ENCODE measurements at places on chromosomes 5 and 9.

- peak; percentile 1 for DNase-seq
Observed at GRCh38 chr9:75855509-75855908, 35.0 kb upstream of the PCSK5 start.

GRCh38 chr9:106922026-106922425 lies 59.1 kb downstream of the ZNF462 start:
- DNase-seq = no peak

DNA sequence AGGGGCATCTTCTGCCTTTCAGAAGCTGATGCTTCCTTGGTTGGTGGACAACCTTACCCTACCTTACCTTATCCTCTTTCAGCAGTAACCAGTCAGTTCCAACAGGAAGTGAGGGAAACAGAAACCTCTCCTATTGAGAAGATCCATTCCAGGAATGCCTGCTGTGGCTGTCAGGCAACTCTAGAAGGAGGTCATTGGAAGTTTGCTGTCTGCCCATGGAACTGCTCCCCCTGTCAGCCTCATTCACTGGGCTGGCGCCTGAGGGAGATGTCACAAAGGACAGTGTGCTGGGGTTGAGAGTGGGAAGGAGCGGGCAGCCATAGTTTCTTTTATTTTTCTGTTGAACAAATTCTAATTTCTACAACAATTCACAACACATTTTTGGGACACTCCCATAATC lies 54.7 kb downstream of the IRX1 start:
- no peak for DNase-seq

DNA sequence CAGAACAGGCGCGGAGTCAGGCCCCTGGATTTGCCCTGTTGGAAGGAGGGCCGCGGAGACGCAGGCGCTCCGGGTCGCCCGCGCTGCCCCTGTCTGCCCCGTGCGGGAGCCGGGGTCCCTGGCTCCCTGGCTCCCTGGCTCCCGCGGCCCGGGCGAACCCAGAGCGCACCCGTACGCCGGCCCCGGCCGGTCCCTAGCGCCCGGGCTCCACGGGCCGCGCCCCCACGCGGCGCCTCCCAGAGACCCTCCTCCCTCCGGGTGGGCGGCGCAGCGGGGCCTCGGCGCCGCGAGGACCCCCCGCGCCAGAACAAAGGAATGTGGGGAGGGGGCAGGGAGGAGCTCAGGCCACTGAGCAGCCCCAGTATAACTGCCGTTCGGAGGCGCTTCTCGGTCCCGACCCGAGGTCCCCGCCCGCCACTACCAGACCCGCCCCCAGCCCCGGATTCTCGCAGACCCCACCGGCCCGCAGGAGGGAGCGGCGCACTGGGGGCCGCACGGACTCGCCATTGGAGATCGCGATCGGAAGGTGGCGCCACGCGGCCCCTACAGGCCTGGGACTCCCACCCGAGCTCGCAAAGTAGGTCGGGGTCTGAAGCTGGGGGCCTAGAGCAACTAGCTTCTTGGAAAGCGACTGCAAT lies 2.4 kb downstream of the NFIL3 start:
- DNase-seq = peak; percentile 61

DNA sequence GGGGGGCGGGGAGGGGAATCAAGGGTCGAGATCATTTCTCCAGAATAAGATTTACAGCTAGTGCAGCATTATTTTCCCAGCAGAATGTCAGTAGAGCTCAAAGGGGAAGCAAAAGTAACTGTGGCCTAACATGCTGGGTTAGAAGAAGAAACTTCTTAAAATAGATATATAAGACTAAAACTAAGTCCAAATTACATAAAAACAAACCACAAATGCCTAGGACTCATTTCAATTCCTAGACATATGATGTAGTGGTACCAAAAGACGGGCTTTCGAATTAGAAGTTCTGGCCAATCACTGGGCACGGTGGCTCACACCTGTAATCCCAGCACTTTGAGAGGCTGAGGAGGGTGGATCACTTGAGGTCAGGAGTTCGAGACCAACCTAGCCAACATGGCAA lies 20.8 kb upstream of the MELK start:
- no peak for DNase-seq

DNA sequence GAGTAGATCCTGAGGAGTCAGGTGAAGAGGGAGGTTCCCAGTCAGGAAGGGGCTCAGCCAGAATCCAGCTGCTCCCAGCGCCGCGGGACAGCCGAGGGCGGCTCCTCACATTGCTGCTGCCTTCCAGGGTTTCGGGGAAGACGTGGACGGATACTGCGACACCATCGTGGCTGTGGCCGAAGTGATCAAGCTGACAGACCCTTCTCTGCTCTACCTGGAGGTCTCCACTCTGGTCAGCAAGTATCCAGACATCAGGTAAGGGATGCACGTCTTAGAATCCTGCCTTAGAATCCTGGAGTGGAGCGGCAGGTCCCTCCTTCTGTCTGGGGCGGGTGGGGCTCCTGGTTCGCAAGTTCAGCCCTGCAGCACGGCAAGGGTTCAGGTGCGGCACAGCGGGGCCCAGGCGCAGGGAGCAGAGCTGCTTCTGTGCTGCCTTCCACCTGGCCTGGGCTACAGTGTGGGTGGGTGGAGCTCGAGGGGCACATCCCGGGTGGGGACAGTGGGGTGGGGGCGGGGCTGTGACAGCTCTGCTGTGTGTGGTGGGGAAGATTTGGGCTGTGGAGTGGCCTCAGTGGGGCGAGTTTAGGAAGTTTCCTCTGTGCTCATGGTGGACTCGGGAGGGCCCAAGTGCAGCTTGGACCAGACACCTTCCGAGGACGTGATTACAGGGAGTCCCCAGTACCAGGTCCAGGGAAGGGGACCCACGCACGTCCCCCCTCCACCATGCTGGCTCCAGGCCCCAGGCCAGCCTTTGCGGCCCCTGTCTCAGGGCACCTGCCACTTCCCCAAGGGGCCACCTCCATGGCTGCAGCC lies 22.8 kb downstream of the EXOC3 start:
- DNase-seq = no peak

DNA sequence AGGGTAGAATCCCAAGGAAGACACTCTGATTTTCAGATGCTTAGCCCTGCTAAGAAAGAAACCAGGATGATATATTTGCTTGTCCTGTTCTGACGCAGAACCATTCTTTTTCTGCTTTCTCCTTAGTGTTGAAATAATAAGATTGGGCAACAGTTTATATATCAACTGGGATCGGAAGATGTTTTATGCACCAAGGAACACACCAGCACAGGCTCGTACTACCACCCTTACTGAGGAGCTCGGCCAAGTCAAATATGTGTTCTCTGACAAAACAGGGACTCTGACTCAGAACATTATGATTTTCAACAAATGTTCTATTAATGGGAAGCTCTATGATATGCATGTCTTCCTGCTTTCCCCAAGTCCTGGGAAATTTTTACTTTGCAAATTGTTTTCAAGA lies 19.0 kb upstream of the RUSC2 start:
- no peak for DNase-seq

- no peak for DNase-seq
Observed at GRCh38 chr9:137428841-137429545, 5.8 kb downstream of the NOXA1 start.

GRCh38 chr5:65978251-65978650 lies 51.9 kb downstream of the ERBIN start:
- DNase-seq = no peak

DNA sequence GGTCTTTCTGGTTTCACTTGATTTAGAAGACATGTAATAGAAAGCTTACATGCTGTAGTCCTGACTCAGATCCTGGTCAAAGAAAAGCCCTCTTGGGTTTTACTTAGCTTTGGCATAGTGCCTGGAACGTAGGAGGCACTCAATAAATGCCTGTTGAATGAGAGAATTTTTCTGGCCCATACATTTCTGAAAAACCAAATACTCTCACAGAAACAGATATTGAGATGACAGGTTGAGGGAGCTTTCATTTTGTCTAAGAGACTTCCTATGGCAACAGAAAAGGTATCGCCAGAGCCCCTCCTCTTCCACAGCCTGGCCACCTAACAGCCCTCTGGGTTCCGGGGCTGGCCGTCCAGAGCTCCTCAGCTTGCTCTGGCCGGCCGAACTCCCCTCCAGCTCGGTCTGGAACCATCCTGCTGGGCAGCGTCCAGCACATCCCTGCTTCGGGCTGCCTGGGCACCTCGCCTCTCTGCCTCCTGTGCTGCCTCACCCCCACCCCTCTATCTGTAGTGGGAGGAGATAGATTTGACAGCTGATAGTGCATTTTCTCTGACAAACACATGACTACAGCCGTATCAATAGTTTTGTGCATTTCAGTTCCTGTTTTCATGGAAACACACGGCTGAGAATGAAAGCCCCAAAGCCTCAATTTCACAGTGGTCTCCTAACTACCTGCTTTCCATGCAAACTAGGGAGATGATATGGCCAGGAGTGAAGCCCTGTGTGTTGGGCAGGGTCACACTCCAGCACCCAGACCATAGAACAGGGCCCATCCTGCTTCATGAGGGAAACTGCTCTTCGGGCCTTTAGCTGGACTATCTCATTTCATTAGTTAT lies 1.1 kb downstream of the IL4 start:
- DNase-seq = peak; percentile 33

DNA sequence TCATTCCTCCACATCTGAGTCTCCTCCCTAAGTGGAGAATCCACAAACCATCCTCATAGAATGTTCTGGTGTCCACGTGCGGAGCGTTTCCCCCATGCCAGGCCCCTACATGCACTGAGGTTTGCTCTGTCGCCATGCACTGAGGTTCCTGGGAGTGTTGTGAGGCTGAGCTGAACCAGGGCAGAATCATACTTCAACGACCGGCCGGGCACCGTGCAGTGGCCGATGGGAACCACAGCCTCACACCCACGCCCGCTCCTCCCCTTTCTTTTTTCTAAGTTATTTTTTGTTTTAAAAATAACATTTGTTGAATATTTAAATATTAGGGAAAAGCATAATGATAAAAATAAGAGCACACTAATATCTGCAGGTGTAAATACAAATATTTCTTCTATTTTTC lies 260.4 kb upstream of the IRX4 start:
- DNase-seq = no peak

GRCh38 chr5:94751460-94751859 lies 133.0 kb downstream of the SLF1 start:
- no peak for DNase-seq

DNA sequence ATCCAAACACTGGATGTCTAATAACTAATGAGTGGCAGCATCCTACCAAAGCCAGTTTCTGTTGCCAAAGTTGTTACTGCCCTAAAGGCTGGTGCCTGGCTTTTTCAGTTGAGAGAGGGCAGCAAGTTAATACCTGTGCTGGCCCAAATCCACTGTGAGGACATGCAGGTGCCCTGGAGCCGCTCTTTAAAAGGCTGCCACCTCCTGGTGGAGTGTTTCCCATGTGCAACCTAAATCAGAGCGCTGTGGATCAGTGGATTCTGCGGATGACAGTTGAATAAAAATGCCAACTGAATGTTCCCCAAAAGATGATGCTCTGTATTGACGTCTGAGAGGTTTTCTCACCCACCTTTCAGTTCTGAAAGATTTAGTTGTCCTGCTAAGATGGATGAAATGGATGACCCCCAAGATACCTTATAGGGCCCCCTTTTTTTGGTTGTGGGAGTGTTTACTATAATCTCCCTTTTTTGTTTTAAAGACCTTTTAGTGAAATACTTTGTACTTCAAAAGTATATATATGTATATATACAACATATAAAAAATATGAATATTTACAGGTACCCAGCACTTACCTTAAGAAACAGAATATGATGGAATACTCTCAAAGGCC lies 146.4 kb downstream of the EGFLAM start:
- peak; percentile 15 for DNase-seq

DNA sequence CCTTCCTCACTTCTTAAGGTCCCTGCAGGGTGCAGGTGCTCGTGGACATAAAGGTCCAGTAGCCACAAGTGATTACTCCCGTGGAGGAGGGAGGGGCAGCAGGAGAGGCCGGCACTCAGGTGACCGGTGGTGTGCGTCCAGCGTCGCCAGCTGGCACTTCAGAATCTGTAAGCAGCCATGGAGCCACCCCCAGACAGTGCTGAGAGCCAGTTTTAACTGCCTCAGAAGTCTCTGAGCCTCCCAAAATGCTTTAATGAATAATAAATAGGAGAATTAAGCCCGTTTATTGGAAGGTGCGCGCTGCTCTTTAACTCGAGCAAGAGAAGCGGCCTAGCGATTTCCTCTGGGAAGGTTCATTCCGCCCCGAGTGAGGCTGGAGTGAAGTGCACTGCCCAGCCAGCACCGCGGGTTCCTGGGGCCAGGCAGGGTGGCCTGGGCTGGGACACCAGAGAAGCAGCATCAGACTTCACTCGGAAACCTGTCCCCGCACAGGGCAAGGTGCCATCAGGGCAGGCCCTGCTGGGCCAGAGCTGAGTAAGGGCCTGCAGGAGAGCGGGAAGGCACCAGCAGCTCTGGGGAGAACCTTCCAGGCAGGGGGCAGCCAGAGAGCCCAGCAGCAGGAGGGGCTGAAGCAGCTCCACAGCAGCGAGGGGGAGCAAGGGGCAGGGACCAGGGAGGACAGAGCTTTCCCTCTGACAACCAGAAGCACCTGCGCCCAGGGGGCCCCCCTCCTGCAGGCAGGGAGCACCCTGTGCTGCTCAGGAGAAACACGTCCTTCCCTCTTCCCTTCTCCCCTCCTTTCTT lies 61.2 kb downstream of the VAV2 start:
- no peak for DNase-seq

DNA sequence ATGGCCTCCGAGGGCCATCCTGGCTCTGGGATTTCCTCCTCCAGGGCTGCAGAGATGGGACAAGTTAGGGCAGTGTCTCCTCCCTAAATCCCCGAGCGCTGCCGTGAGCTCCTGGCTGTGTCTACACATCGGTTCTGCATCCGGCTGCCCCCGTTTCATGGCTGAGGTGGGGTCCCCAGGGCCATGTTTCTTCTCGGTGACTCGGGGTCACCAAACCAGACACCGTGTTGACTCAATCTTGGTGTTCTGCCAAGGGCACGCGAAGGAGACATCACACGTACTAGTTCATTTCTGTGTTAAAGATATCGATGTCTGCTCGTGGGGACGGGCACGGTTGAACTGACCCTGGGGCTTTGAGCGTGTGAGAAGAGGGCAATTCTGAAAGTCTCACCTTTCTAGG lies 60.7 kb downstream of the COL5A1 start:
- DNase-seq = no peak

DNA sequence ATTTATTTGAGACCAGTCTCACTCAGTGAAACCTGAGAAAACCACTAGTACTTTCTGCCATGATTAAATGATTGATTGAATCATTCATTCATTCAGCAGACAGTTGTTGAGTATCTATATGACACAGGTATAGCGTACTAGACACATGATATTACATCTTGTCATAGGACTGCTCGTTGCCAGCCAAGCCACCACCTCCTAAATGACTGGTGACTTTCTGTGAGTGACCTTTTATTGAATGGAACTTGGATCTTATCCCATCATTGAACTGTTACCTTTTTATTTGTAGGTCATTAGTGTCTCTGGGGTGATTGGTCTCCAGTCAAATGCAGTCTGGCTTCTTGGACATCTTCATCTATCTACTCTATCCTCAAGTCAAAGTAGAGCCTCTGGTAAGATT lies 80.7 kb downstream of the HACD4 start:
- no peak for DNase-seq

- DNase-seq = no peak
Observed at GRCh38 chr5:124865066-124865465, 118.6 kb upstream of the ZNF608 start.

- no peak for DNase-seq
Observed at GRCh38 chr9:85647571-85647970, 94.2 kb downstream of the AGTPBP1 start.

- peak; percentile 4 for DNase-seq
Observed at GRCh38 chr5:158543539-158544387, 556.0 kb downstream of the EBF1 start.
